ENCODE measurements at places on chromosomes 16 and 17. TPM values are rescaled to one million over a fixed set of nuclear protein-coding genes. Genes with fewer than 3 reads are reported as not detected.

DNA sequence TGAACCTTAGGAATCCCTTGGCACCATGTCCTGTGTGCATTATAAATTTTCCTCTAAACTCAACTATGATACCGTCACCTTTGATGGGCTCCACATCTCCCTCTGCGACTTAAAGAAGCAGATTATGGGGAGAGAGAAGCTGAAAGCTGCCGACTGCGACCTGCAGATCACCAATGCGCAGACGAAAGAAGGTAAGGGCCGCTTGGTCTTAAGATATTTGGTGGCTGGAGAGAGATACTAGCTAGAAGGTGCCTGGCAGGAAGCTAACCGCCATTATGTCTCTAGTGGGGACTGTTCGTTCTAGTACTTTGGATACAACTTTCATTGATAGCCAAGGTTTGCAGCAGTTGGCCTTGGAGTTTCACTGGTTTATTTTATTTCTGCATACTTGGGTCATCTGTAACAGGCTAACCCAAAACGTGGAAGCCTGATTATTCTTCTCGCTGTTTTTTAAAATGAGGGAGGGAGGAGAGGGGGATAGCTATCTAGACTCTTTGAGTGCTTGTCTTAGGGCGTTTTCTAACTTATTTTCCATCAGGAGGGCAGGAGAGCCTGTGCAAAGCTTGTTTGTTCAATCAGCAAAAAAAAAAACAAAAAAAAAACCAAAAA, 1.3 kb downstream of the RBBP6 start:
- DNase-seq: no peak

C16orf96 gene
- polyA plus RNA-seq: 0.03 TPM

NXN gene
- 22.3 TPM for polyA plus RNA-seq

DNA sequence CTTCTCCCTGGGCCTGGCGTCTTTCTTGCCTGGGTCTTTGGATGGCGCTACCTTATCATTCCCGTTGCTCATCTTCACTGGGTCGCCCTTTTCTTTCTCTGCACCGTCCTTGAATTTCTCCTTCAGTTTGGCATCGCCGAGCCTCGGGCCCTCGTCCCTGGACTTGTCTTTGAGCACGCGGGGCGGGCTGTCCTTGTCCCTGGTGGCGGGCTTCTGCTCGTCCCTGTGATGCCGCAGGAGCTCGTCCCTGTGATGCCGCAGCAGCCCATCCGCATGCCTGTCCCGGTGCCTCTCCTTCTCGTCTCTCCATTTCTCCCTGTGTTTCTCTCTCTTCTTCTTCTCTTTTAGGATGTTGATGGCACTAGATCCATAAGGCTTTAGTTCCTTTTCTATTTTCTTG, 64.3 kb downstream of the ZNF778 start:
- no peak for DNase-seq

TBX6 gene
- polyA plus RNA-seq: 0.51 TPM

DNA sequence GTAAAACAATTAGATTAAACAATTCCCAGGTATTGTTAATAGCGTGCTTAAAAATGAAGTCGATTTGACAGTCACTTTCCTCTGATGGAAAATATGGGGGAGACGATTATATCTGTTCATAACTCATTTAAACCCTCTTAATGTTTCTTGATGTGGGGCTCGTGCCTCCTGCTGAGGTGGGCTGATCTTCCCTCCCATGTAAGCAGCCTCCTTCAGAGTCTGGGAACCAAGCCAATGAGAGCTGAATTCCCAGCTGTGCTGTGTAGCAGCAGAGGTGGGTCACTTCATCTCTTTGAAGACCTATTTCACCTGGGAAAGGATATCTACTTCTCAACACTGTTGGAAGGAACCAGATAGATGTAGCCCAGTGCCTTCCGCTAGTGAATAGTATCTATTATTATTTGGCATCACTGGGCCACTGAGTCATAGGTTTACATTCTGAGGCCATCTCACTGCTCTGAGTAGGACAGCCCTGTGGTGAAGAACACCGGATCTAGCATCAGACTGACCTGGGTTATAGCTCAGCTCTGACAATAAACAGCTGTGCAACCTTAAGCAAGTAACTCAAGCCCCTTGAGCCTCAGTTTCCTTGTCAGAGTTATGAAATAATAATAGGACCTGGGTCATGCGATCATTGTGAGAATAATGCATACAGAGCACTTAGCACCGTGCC, 85.3 kb upstream of the C16orf82 start:
- DNase-seq: no peak

- DNase-seq: no peak
Observed at GRCh38 chr17:47792979-47793378, 28.6 kb downstream of the OSBPL7 start.

DNA sequence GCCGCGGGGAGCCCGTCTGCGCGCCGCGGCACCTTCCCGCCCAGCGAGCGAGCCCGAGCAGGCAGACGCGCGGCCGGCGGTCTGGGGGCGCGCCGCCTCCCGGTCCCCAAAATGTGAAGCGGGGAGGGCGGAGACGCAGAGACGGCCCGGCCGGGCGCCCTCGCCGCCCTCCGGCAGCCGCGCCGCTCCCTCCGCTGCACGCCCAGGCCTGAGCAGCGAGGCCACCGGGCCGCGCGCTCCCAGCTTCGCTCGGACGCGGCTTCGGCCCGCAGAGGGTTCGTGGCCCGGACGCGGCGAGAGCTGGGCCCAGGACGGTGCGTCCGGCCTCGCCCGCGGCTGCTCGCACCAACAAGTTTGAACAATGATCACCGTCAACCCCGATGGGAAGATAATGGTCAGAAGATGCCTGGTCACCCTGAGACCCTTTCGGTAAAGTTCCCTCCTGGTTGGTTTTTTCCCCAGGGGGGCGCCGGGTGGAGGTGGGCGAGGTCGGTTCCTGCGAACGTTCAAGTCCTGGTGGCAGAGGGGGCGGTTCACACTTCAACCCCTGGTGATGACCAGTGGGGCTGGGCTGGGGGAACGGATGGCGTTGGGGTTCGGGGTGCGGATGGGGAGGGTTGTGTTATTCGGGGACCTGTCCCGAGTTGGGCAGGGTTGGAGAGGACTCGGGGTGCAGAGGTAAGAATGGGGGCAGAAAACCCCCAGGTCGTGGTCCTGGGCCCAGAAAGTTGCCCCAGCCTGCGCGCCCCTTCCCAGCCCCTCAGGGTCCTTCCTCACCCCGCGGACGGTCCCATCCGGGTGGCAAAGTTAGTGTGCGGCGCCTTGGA, 678 bp downstream of the MGAT5B start:
- DNase-seq: no peak

- DNase-seq: no peak
Observed at GRCh38 chr16:69644790-69645189, 79.0 kb downstream of the NFAT5 start.

SDR42E1 gene
- polyA plus RNA-seq: 0.01 TPM

DNA sequence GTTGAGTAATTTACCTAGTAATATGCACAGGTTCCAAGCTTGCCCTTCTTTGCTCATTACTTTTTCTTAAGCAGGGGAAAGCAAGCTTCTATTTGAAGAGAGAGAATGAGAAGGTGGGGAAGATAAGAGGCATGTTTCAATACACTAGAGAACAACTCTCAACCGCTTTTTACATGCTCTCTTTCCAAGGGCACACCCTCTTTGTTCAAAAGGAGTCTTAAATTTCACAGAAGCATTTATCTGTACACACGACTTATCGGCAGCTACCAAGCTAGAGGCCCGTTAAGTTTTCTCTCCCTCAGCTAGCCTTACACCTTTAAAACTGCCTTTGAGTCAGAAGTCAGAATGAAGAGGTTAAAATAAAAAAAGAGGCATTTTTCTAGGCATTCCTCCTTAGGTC, 79.6 kb downstream of the STH start:
- DNase-seq: no peak

EPOP gene
- 14.7 TPM for polyA plus RNA-seq

TMC7 gene
- polyA plus RNA-seq: 5.4 TPM

GAST gene
- 0.32 TPM for polyA plus RNA-seq

BIRC5 gene
- 18.5 TPM for polyA plus RNA-seq

GRCh38 chr16:47197536-47198179, 53.9 kb upstream of the NETO2 start:
- no peak for DNase-seq

GRCh38 chr17:4318596-4318995, 47.9 kb downstream of the UBE2G1 start:
- DNase-seq: no peak

Data from HepG2 (cell line).